ENCODE measurements at places on chromosomes 5 and 9. TPM values are rescaled to one million over a fixed set of nuclear protein-coding genes. Genes with fewer than 3 reads are reported as not detected.

- no peaks in the 10 kb centered on the region for H3K27me3 ChIP-seq
- DNase-seq: no peak
- H3K4me3 ChIP-seq: no peak overlapping the region
- no peaks in the 10 kb centered on the region for H3K36me3 ChIP-seq
- no peaks in the 10 kb centered on the region for H3K4me1 ChIP-seq
- H3K27ac ChIP-seq: no peak overlapping the region
Observed at GRCh38 chr5:127574852-127575679, 57.6 kb downstream of the PRRC1 start.

GRCh38 chr9:27626244-27627187 is 53.2 kb upstream of the C9orf72 start:
- H3K4me3 ChIP-seq: no peak overlapping the region
- peaks cover 4% of the 10 kb centered on the region for H3K4me1 ChIP-seq
- no peak overlapping the region for H3K27ac ChIP-seq
- DNase-seq: no peak

GRCh38 chr9:133331641-133332380 is 4.2 kb downstream of the SURF6 start:
- no peak overlapping the region for H3K27ac ChIP-seq
- no peak for DNase-seq
- 0 out of 2 replicates have a peak, but pooled peaks cover 4% of the 10 kb centered on the region for H3K4me1 ChIP-seq
- H3K27me3 ChIP-seq: no peaks in the 10 kb centered on the region
- H3K36me3 ChIP-seq: peaks cover 20% of the 10 kb centered on the region

The STRBP gene
- total RNA-seq: 105 TPM

The ZCCHC9 gene
- 28.9 TPM for total RNA-seq

The IRX1 gene
- 5.1 TPM for total RNA-seq

DNA sequence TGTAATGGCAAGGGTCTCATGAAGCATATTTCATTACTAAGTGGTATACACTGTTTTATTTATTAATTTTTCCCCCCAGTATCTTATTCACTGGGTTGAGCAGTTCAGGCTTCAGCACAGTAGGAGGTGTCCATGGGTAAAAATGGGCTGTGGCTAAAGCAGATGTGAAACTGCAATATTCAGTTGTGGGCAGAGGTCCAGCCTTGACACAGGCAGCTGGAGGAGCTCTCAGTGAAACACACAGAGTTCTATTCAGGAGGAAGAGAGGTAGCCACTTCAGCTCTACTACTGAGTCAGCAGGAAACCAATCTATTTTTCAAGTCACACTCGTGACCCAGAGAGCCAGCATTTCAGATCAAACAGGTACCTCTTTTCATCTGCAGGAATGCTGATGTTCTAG is 418.3 kb downstream of the CDH10 start:
- DNase-seq: no peak
- H3K27me3 ChIP-seq: no peaks in the 10 kb centered on the region
- H3K27ac ChIP-seq: no peak overlapping the region
- H3K4me1 ChIP-seq: no peaks in the 10 kb centered on the region
- no peaks in the 10 kb centered on the region for H3K36me3 ChIP-seq

The PURA gene
- total RNA-seq: 2.3 TPM

Data from H1 (cell line).